AG08396 (cell line): ENCODE measurements at places on chromosomes 5 and 9.

- no peak for DNase-seq
Measured at GRCh38 chr5:24222876-24223275, 421.9 kb downstream of the CDH10 start.

GRCh38 chr9:69806627-69807026 lies 14.0 kb upstream of the CFAP95 start:
- DNase-seq = no peak

DNA sequence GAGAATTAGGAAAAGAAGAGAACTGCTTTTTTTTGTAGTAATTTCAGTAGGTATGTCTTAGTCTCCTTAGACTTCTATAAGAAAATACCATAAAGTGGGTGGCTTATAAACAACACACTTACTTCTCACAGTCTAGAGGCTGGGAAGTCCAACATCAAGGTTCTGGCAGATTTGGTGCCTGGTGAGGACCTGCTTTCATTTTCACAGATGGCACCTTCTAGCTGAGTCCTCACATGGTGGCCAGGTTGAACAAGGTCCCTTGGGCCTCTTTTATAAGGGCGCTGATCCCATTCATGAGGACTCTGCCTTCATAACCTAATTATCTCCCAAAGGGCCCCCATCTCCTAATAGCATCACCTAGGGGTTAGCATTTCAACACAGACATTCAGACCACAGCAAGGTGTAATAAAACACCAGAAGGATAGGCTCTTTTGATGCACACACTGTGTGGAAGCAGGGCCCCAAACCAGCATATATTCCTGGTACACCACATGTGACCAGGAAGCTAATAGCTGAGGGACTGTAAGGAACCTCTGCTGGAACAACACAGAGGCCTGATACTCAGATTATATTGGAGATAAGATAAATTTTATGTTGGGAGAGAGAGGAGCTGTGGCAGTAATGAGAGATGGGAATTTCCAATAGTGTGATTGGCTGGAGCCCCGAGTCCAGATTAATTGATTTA lies 384.9 kb downstream of the RAB3C start:
- no peak for DNase-seq

- DNase-seq = no peak
Measured at GRCh38 chr5:105554568-105555169, 1992.1 kb upstream of the NUDT12 start.

- no peak for DNase-seq
Measured at GRCh38 chr9:85112391-85112790, 442.9 kb downstream of the NTRK2 start.

GRCh38 chr9:5721279-5722087 lies 92.6 kb downstream of the RIC1 start:
- no peak for DNase-seq

DNA sequence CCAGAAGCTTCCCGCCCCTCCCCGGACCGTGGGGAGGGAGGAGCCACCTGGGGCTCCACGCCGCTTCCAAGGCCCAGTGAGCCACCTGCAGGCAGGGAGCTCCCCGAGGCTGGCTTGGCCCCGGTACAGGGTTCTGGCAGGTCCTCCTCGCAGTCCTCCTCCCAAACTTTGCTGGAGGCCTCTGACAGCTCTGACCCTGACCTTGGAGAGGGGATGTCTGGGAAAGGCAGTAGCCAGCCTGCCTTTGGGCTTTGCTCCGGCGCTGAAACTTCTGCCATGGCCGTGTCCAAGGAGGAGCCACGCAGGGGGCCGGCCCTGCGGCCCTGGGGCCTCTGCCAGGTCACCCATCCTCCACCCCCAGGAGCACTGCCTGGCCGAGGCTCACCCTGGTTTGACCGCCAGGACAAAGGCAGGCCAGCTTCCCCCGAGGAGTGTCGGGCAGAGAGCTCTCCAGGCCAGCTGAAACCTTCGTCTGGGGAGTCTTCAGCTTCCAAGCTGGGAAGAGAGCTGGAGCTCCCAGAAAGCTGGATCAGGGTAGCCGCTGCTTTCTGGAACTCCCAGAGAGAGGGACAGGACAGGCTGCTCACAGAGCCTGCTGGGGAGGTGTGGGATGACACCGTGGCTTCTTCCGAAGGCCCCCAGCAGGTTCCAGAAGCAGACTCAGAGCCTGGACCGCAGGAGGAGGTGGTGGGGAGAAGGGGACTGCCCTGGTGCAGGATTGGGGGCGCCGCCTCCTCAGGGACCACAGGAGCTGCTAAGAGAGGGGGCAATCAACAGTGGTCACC lies 9.0 kb upstream of the QSOX2 start:
- no peak for DNase-seq

- no peak for DNase-seq
Measured at GRCh38 chr5:72604798-72605154, 97.6 kb upstream of the ZNF366 start.

GRCh38 chr9:84371737-84372136 lies 31.2 kb upstream of the SLC28A3 start:
- peak; percentile 47 for DNase-seq

DNA sequence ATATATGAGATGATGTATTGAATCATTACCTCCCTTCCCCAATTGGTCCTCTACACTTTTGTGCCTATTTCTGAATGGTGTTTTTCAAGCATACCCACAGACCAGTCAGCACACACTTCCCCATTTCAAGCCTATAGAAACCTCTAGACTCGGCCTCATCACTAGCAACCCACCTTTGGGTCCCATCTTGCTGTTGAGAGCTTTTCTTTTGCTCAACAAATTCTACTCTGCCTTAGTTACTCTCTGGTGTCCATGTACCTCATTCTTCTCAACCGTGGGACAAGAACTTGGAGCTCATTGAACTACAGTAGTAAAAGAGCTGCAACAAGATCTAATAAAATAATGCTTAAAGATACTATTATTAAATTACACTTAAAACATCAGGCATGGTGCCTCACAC lies 49.0 kb upstream of the KDM4C start:
- DNase-seq = no peak

GRCh38 chr5:77080905-77081304 lies 6.2 kb downstream of the ZBED3 start:
- DNase-seq = no peak

- no peak for DNase-seq
Measured at GRCh38 chr5:39109606-39110005, 35.4 kb upstream of the RICTOR start.

DNA sequence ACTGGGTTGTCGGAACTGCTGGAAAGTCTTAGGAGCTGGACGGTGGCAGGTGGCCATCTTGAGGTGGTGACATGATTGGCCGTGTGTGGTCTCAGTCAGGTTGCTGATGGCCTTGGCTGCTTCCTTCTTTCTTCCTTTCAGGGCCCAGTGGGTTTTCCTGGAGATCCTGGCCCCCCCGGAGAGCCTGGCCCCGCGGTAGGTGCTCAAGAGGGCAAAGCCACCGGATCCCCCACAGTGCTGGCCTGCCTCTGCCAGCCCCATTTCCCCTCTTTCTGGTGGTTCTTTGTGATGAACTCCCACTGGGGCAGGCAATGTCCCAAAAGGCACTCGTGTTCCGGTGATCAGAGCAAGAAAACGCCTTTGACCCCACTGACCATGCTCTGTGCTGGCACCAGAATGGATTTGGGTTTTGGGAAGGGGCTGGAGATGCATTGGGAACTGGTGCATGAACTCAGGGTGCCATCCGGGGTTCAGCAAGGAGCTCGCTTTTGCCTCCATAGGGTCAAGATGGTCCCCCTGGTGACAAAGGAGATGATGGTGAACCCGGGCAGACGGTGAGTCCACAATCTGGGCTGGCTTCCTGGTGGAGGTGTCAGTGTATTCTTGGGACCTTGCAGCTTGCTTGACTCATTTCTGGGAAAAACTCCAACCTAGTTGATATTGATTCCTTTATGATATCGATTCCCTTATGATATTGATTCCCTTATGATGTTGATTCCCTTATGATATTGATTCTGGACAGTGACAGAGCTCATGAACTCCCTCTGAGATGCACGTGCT lies 65.0 kb upstream of the FCN2 start:
- no peak for DNase-seq

- DNase-seq = peak; percentile 96
Measured at GRCh38 chr9:134413890-134414623, 87.8 kb downstream of the RXRA start.

DNA sequence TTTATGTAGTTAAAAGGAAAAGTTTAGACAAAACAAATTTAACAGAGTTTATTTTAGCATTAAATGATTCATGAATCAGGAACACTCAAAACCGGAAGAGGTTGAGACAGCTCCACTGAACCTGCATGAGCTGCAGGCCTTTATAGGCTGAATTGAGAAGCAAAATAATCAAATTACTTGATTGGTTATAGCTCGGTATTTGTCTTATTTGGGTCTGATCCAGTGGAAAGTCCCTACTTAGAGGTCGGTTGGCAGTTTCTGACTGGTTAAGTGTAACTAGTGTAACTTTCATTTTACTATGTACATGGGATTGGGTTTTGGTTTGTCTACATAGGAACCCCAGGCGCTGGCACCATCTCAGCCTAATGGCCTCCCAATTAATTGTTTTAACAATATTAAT lies 74.1 kb upstream of the PIK3R1 start:
- peak; percentile 30 for DNase-seq

GRCh38 chr9:14881006-14881405 lies 29.2 kb downstream of the FREM1 start:
- no peak for DNase-seq

- DNase-seq = no peak
Measured at GRCh38 chr5:120504057-120504456, 40.0 kb downstream of the PRR16 start.

DNA sequence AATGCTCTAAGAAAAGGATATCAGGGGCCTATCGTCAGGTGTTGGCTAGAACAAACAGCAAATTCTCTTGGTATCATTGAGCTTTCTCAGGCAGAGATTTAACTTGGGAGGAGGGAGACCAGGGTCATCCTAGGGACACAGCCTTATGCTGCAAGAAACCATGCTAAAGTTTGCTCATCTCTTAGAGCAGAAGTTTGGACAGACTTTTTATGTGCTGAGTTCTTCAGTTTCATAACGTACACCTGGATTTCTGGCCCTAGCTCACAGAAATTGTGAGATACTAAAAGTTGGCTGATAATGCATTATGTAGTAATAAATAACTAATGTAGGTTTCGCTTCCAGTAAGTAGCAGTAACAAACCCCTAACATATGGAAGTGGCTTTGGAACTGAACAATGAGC lies 1359.8 kb upstream of the CDH9 start:
- DNase-seq = no peak

- no peak for DNase-seq
Measured at GRCh38 chr5:65171645-65172044, 310.1 kb downstream of the ADAMTS6 start.

GRCh38 chr9:84807870-84808390 lies 138.4 kb downstream of the NTRK2 start:
- DNase-seq = no peak

- DNase-seq = peak; percentile 57
Measured at GRCh38 chr5:42912184-42912798, 100.6 kb upstream of the SELENOP start.

DNA sequence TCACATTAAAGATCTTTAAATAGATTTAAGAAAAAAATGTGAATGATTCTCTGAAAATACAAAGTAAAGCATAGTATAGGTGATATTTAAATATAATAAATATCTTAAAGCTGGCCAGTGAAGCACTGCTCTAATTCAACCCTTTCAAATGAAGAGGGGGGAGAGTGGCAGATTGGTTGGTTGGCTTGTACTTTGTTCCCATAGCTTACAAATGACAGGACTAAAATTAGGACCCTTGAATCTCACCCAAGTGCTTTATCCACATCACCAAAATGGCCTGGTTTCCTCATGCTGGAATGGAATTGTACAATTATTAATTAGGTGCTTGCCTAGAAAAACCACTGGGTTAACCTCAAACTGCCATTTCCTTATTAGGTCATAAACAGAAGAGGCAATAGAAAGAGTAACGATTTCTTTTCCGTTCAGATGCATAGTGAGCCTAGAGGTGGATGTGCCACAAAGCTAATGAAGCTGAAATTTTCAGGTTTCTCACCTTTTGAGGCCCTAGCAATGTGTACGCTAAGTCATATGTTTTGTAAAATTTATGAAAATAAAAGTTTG lies 354.5 kb upstream of the CDH6 start:
- DNase-seq = no peak

DNA sequence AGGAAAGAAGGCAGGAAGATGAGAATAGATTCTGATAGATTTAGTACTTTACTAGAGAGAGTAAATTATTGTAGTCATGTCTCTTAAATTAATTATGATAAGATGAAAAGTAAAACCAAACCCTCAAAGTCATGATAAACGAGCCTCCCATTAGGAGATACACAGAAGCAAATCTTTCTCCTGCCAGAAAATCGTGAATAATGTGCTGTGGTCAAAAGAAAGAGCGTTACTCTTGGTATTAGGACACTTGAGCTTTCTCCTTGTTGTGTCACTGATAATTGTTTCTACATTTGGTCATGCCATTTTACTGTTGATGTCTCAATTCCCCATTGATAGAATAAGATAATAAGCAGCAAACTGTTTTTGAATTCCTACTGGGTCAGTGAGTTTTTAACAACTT lies 562.8 kb upstream of the TLE4 start:
- DNase-seq = no peak

DNA sequence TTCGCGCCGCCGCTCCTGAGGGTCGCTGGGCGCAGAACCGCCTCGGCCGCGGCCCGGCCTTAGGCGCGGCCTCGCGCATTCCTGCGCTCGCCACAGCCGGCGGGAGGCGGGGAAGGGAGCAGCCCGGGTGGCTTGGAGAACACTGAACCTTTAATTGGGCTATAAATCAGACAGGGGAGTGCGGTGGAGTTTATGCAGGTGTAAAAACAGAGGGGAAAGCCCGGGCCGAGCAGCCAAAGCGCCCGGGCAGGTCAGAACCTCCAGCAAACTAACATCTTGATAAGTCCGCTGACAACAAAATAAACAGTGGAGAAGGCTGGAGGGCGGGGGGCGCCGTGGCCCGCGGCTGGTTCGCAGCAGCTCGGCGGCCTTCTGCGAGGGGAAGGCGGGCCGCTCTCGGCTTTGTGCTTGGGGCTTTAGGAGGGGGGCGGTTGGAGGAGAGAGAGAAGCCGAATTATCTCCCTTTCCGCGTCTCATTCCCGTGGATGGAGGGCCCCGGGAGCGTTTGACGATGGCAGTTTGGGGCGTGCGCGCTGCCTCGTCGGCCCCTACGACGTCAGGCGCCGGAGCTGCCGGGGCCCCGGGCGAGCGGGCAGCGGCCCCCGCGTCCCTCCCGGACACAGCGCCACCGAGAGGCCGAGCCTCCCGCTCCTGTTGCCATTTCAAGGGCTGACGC lies 11.3 kb downstream of the FOXD1 start:
- peak; percentile 76 for DNase-seq

DNA sequence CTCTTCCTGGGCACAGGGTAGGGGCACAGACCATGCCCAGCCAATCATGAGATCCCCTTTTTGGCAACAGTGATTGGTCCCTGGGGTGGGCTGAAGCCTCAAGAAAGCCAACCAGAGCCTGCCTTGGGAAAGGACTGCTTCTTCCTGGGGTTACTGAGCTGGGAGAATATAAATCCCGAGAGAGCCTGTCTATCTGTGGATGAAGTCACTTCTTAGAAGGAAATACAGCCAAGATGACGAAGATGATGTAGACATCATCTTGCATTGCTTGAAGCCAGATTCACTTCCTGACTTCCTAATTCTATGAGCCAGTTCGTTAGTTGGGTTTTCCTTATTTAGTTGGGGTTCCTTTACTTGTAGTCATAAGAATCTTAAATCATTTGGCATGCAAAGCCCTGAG lies 50.1 kb upstream of the PWWP2A start:
- peak; percentile 69 for DNase-seq
